Cerebellar nuclear complex (tissue), 1 donor: ENCODE measurements at places on chromosomes 2 and 18.
A peak's percentile ranks its signal among the peaks of the same experiment; 100 is the strongest.

GRCh38 chr2:236862961-236863728 is 222.5 kb upstream of the COPS8 start:
- no peak for DNase-seq

- no peak for DNase-seq
Observed at GRCh38 chr18:78542204-78542603, 437.4 kb upstream of the SALL3 start.

DNA sequence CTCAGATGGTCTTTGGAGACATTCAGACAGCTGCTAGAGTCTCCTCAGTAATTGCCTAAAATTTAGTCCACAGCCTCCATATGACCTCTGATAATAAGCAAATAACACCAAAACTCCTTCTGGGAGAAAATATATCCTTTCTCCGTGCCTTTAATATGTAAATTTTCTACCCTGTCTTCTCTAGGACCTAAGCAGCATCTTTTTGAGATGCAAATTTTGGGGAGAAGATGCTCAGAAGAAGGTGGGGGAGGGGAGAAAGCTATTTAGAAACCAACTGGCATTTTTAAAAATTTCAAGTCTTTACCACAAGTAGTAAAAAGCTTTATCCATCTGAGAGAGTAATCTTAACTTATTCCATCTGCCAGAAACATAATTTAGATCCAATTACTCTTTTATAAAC is 120.4 kb upstream of the MSH6 start:
- DNase-seq = no peak

DNA sequence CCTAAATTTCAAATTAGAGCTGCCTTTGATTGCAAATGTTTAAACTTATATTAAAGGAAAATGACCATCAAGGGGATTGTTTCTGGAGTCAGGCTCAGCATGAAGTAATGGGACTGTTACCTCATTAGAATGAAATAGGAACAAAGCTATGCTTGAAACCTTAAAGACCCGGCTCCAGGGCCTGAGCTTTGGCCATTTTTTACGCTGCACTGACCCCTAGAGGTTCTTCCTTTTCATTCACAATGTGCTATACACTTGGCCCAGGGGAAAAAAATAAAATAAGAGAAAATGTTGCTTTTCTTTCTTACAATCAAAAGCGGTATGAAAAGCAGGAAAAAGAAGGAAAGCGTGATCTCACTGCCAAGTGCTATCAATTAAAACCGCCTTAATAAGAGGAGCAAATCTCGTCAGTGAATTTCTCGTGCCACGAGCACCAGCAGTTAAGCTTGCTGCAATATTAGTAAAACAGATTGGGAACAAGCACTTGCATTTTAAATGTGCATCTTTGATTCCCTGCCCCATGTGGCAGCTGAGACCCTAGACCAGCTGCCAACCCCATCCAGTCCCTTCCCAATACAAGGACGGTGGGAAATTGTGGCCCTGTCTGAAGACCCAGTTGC is 96.6 kb downstream of the MBD2 start:
- DNase-seq = no peak

GRCh38 chr18:10687161-10687925 is 161.5 kb downstream of the NAPG start:
- no peak for DNase-seq

GRCh38 chr2:216082117-216082711 is 495 bp downstream of the TMEM169 start:
- peak; percentile 9 for DNase-seq

GRCh38 chr2:176018708-176019107 is 16.6 kb upstream of the LNPK start:
- DNase-seq = no peak

- no peak for DNase-seq
Observed at GRCh38 chr2:68359889-68360288, 5.2 kb upstream of the PLEK start.

- no peak for DNase-seq
Observed at GRCh38 chr2:120227111-120227991, 4.2 kb upstream of the TMEM185B start.

- DNase-seq = no peak
Observed at GRCh38 chr2:105395691-105396090, 3.2 kb downstream of the FHL2 start.

- DNase-seq = no peak
Observed at GRCh38 chr2:217035967-217036366, 176.1 kb upstream of the TNP1 start.

- no peak for DNase-seq
Observed at GRCh38 chr2:20755132-20755800, 67.6 kb downstream of the LDAH start.

- DNase-seq = no peak
Observed at GRCh38 chr2:158775273-158776027, 19.7 kb upstream of the DAPL1 start.

- DNase-seq = no peak
Observed at GRCh38 chr2:216408426-216409290, 3.6 kb upstream of the SMARCAL1 start.

DNA sequence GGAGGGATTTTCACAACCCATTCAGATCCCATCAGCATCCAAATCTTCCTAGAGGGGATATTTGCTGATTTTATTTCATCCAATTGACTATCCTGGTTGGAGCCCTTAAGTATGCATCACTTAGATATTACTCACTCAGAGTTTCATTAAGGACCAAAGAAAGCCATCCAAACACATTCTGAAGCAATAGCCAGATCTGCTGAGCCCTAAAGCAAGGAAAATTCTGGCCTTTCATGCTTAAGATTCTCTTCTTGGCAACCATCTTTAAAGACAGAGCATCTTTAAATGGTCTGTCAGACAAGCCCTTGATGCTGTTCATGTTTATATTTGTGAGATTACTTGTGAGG is 40.9 kb upstream of the C1D start:
- no peak for DNase-seq

DNA sequence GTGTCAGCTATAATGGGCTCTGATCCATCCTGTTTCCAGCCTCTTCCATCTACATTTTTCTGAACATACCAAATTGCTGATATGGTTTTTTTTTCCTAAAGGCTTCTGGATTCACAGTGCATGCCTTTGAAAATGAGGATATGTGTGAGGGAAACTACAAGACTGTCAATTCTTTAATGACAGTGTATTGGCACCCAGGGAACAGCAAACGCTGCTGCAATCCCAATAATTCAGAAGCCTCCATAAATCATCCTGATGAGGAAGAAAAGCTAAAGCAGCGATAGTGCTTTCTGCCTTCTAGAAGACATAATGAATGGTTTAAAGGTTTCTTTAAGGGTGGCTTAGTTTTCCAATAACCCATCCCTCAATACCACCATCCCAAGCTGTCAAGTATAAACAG is 304.5 kb upstream of the PKDCC start:
- no peak for DNase-seq

GRCh38 chr2:97995026-97995733 is 568 bp downstream of the TMEM131 start:
- no peak for DNase-seq

- no peak for DNase-seq
Observed at GRCh38 chr2:20868377-20868776, 45.5 kb upstream of the LDAH start.
